NCI-H526 treated with DMSO at 0.1 percent for 48 hours (cell line): ENCODE measurements at places on chromosomes 4 and X.

DNA sequence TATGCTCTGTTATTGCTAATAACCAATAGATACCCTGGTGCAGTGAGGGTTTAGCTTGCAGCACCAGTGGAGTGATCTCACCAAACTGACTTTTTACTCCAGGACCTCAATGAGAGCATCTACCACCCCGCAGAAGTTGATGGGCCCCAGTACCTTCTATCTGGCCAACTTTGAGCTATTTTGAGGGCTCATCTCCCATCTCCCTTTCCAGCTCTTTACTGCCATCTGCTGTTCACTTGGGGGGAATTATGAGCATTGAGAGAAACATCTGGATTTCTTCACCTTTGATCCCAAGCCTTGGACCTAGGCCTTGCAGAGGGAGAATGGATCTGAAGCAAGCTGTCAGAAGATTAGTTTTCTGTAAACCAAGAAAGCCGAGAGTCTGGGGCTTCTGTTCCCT, 143.6 kb downstream of the TMEM164 start:
- no peak for DNase-seq

- no peak for DNase-seq
These were observed 733 bp downstream of the CCNA2 start for GRCh38 chr4:121822796-121823504.

DNA sequence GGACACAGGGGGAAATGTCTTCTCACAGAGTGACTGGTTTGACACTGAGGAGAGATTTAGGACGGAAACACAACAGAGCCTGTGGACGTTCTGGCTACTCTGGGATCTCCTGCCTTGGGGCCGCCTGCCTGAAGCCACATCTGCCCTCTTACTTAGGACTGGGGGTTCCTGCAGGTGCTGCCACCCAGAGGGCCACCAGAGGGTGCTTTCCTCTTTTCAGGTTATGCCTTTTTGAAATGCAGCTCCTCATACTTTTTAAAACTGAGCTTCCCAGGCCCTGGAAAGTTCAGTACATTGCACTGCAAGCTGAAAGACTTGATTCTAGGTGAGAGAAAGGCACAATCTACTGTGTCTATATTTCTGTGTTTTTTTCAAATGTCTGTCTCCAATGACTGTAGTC, 92.2 kb upstream of the PGRMC2 start:
- no peak for DNase-seq

DNA sequence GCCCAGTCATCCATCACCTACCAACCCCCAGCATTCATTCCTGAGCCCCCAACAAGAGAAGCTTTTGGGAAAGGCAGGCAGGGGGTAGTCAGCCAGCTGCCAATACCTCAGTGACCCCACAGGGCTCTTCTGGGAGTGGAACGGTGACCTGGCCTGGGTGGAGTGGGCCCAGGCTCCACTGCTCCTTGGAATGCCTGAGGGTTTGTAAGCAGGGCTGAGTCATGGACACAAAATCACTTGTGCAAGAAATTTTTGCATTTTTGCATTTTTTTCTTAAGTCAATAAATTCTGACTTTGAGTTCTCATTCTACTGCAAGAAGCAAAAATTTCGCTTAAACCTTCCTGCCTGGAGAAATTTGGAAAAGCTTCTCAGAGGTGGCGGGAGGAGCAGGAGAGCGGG, 18.5 kb downstream of the SORCS2 start:
- no peak for DNase-seq

DNA sequence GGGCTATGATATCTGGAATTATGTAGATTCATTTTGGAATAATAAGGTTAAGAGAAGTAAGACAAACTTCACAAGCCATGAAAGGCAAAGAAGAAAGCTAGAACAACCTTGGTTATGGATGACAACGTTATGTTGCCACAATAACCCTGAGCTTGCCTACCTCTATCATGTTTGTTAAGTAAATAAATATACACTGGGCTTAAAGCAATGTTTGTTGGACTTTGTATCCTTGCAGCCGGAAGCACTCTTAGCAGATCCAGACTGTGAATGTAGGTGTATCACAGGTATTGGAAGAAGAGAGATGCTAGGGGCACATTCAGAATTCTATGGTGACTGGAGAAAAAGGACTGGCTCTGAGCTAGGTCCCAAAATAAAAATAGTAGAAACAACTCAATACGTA, 214.4 kb downstream of the HS3ST1 start:
- peak; percentile 11 for DNase-seq
